ENCODE measurements at places on chromosomes 16 and 17.

- no peak for DNase-seq
These were observed 40.6 kb upstream of the CDH1 start for GRCh38 chr16:68696514-68696913.

DNA sequence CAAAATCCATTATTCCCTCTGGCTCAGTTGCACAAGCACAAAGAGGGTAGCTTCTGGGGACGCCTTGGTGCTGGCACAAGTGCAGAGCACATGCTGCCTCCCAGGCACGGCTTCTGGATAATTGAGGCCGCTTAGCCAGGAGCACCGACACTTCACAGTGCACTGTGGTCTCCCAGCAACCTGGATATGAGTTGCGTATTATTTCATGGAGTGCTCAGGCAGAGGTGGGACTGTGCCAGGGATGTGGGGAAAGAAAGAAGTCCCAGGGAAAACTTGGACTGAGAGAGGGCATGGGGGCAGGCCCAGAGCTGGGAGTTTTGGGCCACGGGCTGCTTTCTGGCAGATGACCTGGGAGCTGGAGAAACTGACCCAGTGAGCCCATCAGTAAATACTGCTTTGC is 37.5 kb downstream of the MPRIP start:
- DNase-seq = no peak

DNA sequence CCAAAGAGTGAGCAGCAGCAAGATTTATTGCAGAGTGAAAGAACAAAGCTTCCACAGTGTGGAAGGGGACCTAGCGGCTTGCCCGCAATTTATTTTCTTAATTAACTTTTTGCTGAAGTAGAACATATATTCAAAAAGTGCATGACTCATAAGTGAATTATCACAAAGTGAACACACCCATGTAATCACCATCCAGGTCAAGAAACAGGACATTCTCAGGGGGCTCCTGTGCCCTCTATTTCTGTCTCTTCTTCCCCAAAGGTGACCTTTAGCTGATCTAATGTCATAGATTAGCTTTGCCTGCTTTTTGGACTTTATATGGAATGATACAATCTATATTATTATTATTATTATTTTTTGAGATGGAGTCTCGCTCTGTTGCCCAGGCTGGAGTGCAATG is 19.9 kb downstream of the ERAL1 start:
- DNase-seq = no peak

- no peak for DNase-seq
These were observed 60.3 kb upstream of the LHX1 start for GRCh38 chr17:36876966-36877365.

DNA sequence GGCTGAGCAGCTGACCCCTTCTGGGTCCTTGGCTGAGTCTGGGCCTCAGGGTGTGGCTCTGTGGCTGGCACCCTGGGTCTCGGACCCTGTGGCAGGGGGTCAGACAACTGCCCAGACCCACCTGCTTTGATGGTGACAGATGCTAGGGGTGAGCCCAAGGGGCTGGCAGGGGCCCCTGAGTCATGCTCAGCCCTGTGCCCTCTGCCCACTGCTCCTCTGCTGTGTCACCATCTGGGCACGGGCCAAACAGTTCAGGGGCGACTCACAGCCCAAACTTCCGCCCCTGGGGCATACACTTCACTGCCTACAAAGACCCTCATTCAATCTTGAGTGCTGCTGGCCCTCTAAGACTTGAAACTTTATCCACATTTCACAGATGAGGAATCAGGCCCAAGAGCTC is 5.7 kb downstream of the ADGRG1 start:
- no peak for DNase-seq

GRCh38 chr17:35808240-35808961 is 883 bp upstream of the TAF15 start:
- DNase-seq = no peak

DNA sequence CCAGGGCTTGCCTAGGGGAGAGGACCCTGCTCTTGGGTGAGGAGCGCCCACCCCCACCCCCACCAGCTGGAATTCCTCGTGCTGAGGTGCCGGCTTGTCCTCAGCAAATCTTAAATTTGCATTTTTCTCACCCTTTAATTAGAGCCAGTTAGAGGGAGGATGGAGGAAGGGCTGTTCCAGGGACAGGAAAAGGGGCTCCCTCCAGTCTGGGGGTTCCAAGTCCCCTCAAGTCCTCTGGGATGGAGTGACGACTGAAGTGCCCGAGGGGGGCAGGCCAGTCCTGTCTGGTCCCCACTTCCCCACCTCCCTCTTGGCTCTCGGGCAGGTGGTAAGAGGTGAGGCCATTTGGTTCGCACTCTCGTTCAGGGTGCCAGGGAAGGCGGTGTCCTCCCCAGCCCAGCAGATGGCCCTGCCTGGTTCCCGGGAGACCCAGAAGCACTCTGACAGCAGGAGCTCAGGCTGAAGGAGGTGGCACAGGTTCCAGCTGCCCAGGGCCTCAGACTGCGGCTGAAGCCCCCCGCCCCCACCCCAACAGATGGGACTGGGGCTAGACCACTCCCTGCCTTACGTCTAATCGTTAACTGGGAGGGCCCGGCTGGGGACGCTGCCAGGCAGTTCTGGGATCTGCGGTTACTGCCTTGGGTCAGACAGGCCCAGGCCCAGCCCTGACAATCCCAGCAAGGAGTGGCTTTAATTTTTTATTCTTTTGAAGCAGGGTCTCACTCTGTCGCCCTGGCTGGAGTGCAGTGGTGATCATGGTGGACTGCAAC is 2.2 kb downstream of the RAB26 start:
- DNase-seq = no peak

DNA sequence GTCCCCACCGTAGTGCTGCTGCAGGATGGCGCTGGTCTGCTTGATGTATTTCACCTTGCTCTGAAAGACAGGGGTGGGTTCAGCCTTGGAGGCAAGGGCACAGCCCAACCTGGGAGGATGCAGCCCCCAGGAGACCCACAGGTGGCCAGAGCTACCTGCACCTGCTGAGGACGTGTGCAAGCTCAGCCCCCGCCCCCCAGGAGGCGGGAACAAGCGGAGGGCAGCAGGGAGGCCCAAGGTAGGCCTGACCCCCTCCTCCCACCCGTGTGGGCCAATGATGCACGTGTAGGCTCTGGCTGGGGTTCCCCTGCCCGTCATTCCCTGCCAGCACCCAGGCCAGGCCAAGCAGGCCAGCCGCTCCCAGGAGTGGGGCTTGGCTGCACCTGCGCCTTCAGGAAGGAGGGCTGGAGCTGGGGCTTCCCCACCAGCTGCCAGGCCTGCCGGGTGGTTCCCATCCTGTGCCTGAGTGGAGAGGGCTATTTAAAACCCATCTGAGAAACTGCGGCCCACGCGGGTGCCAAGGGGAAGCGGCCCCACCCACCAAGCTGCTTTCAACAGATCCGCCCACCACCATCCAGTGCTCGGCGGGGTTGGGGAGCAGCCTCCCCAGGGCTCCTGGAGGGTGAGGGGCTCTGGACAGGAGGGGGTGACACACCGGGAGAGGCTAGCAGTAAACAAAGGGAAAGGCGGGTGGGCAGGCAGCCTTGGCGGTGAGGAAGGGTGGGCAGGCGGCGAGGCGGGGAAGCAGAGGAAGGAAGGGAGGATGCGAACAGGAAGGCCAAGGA is 3.8 kb downstream of the NTHL1 start:
- no peak for DNase-seq

DNA sequence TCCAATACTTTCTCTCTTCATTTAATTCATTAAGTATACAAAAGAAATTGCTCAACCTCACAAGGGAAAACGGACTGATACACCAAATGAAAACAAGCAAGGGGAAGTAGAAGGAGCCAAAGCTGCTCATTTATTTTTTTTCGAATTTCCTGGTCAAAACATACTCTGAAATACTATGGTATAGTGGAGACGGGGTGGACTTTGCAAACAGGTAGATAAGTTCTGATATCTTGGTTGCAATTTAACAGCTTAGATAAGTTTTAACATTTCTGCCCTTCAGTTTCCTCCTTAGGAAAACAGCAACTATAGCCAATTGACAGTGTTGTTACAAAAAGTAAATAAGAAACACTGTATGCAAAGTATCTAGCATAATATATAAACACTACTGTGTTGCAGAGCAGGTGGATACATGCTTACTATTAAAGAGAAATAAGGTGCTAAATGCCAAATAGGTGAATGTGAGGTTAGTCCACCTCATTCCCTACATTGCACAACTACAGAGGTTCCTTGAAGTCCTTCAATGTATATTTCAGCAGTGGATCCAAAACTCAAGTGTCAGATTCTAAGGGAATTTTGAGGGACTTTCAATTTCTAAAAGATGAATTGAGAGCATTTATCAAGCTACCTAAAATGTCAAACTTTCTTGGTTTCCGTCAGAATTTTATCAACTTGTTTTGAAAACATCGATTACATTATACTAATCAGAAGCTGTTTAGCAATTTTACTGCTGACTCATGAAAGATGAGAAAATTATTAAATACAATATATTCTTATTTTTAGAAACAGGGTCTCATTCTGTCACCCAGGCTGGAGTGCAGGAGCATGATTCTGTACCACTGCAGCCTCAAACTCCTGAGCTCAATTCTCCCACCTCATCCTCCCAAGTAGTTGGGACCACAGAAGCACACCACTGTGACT is 11.0 kb downstream of the CCDC47 start:
- DNase-seq = no peak

- DNase-seq = no peak
These were observed 39.1 kb downstream of the CCDC57 start for GRCh38 chr17:82173351-82174041.

DNA sequence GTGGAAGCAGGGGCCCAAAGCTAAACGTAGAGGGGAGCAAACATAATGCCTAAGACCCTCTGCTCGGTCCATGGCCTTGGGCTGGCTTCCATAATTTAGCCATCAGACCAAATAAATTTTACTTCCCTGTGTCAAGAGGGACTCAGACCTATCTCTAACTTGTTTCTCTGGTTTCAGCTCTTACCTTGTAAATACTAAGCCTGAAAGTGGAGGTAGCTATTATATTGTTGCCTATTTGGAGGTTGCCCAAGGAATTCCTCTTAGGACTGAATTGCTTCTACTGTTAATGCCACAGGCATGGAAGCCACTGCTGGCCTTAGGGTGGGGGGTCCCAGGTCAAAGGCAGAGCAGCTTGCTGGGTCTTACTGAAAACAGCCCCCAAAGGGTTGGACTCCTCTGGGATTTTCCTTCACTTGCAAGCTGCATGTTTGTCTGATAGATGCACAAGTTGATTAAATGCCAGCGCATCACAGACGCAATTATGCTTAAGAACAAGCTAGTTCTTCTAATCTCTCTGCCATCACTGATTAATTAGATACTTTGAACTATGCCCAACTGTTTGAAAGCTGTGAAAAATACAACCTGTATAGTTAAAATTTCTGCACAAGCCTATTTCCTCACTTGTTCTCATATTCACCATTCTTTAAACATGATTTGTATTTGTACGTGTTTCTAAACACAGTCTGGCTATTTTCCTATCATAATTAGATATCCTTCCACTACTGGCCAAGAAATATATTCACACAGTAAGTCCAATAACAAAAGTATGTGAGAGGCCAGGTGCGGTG is 67.9 kb upstream of the HAS3 start:
- no peak for DNase-seq

DNA sequence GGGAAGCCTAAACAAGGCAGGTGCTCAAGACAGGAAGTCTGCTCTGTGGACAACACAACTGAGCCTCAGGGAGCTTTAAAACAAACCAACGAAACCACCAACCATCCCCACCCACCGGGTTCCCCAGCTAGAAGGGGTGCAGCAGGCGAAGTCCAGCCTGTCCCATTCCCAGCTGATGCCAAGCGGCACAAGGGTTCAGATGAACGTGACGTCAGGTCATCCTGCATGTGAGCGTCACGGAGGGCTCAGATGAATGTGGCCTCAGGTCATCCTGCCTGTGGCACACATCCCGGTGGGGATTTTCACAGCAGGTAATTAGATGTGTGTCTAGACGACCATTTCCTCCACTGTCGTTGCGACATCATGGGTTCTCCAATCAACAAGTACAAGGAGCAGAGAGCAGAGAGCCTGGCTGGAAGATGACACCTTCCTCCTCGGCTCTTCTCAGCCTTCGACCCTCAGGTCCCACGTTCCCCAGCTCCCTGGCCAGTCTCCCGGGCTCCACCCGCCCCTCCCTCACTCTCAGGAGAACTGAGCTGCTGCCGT is 246.5 kb downstream of the FOXL1 start:
- no peak for DNase-seq

- DNase-seq = no peak
These were observed 216.5 kb downstream of the NTN1 start for GRCh38 chr17:9237661-9238301.

- no peak for DNase-seq
These were observed 11.6 kb downstream of the HBQ1 start for GRCh38 chr16:191831-192230.

DNA sequence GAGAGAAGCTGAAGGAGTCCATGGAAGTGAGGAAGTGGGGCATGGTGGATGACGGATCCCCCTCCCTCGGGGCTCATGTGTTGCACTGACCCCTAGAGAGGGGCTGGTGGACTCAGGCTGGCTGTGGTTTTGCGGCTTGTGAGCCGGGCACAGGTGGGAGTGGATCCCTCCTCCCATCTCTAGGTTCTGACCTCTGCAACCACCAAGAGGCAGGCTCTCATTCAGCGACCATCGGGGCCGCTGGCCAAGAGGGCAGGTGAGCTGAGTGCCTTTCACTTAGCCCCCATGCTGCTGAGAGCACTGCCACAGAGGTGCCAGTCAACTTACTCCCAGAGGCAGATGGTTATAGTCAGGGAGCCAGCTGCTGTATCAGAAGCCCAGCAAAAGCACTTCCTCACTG is 67.3 kb downstream of the SCNN1B start:
- DNase-seq = no peak
